ENCODE measurements at places on chromosomes 2 and 18.

DNA sequence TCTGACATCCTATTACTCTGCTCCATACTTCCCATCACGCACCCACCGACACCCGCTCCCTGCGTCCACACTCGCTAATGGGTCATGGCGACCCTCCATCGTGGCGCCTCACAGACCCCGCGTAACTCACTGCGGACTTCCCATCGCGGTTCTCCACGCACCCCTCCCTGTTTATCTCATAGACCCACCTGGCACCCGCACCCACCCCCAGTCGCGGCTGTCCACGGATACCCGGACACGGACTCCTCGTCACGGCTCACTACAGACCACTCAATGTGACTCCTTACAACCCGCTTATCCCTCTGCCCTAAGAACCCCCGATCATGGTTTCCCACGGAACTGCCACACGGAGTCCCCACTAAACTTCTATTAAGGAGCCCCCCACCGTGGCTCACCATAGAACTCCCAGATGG, 458 bp downstream of the CXXC1 start:
- no peak for DNase-seq

DNA sequence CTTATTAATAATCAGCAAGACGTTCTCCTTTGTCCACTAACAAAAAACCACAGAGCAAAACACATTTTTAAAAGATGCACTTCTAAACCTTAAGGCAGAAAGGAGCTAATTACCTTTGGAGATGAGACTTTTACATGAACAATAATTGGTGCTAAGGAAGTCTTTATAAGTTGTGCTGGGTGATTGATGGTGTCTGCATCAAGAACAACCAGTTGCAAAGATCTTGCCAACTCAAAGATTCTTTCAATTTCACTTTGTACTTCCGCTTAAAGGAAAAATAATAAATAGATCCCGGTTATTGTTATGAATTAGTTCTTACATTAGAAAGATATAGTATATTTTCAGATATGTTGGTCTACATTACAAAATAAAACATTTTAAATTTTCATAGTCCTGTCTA, 26.9 kb upstream of the ARL5A start:
- DNase-seq: no peak

- no peak for DNase-seq
Measured at GRCh38 chr2:19955544-19956422, 34.1 kb downstream of the WDR35 start.

DNA sequence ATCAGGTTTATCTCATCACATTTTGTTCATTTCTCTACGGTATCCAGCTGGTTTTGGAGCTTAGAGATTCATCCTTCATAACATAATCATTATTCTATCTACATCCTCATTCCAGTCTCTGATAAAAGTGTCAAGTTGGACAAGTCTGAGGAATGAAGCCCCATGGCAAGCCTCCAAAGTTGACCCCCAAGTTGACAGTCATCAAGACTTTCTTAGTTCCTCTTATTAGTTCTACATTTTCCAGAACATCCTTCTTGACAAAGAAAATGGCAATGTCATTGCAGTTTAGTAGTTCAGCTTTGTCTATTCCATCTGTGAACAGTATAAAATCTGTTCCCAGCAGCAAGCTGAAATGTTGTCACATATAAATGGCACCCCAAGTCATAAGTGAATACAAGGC, 4.5 kb upstream of the TMSB10 start:
- peak; percentile 57 for DNase-seq

GRCh38 chr2:239251971-239252370, 148.8 kb downstream of the HDAC4 start:
- no peak for DNase-seq

GRCh38 chr18:25535495-25535894, 183.5 kb upstream of the ZNF521 start:
- no peak for DNase-seq

DNA sequence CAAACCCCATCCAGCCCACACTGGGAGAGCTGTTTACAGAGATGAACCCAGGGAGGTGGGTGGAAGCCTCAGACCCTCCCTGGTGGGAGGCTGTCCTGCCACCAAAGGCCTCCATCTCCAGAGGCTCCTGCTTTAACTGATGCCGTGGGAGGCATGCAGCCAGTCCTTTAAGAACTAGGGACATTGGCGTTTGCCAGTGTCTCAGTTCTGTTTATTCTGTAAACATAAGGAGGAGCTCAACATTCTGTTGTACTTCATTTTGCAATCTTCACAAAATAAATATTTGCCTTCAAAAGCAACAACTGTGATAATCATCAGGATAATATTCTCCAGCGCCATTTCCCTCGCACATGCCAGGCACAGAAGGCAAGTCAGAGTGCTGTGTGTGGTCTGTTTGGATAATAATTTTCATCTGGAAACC, 6.8 kb downstream of the EDAR start:
- no peak for DNase-seq

GRCh38 chr18:48711651-48712486, 173.0 kb downstream of the CTIF start:
- DNase-seq: peak; percentile 74

DNA sequence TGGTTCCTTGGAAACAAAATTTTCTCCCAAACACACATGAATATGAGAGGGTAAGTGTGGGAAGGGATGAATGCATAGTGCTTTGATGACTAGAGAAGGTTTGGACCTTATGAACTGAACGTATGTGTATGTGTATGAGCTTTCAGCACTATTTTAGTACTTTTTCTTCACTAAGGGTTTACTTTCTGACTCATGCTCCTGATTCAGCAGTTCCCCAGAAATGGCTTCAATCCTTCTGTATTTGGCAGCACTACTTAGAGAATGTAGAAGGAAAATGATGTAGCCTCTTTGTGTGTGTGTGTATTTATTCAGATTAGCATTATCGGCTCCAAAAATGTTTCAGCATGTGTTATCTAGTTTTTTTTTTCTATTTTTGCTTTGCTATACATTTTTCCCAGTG, 22.2 kb downstream of the KCNJ3 start:
- no peak for DNase-seq

DNA sequence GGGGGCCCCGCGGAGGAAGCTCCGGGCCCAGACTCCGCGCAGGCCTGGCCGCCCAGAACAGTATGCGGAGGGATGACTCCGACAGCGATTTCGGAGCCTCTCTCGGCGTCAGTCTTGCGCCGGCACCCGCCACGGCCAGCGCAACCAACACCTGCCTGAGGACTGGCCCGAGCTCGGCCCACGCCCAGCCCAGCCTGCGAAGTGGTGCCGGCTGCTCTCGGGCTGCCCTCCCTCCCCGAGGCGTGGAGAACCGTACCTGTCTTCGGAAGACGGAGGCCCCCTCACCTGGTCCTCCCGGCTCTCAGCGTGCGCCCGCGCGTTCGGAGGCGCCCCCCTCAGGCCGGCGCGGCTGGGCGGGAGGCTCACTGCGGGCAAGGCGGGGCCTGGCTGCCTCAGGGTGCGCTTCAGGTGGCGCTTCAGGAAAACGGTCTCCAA, at the start of gene M1AP:
Gene M1AP (minus strand): TSS at position 322 of the 435 bp plus-strand sequence. CDS start 8,055 bp downstream, outside the sequence.
- no peak for DNase-seq

DNA sequence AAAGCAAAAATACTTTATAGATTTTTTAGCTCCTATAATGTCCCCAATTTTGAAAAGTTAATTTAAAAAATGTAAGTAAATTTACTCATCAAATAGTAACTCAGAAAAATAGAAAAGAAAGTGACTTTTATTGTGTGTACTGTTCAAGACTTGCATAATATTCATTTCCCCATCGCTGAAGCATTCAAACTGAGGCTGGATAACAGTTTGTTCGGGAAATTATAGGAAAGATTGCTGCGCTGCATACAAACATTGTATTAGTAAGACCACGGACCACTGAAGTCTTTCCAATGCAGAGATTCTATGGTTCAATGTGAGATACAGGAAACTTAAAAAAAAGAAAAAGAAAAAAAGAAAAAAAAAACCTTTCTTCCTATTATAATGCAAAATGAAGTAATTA, 10.4 kb downstream of the STK17B start:
- no peak for DNase-seq

DNA sequence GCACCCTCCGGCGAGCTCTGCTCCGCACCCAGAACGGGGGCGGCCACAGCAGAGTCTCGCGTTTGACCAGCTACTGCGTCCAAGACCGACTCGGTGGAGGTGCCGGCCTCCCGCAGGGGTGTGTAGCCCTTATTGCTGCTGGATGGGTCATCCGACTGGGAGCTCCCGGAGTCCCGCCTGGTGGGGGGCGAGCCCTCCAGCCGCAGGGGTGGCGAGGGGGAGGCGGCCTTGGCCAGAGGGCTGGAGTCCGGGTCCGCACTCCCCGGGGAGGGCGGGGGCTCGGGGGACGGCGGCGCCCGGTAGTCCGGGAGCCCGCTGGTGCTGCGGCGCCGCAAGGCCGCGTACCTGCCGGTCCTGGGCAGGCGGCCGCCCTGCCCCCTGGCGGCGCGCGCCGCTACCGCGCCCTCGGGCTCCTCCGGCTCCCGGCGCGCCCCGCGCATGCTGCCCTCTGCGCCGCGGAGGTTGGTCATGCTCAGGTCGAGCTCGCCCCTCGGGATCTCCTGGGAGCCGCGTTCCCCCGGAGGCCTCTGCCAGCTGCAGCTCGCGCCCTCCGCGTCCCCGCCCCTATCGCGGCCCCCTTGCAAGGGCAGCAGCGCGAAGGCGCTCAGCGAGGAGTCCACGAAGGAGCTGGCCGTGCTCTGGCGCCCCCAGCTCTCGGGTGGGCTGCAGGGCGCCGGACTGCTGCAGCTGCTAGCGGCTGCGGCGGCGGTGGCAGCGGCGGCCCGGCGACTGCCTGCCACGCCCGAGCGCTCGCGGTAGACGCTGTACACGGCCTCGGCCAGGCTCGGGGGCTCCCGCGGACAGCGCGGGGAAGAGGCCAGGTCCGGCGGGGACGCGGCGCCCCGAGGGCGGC, 4.8 kb downstream of the TMEM200C start:
- no peak for DNase-seq

DNA sequence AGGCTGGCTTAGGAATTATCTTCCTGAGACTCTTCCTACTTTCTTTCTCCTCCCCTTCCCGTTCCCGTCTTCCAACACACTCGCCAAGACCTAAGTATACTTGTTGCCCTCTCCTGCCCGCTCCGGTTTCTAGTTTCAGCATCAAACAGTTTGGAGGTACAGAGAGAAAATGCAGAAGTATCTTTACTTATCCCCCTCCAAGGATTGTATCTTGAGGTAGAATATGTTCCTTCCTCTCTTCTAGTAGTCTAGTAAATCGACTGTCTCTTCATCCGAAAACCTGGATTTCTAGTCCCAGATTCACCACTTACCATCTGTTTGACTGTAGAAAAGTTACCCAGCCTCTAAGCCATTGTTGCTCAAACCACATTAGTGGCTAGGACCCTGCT, 755 bp downstream of the EIF4E2 start:
- no peak for DNase-seq

DNA sequence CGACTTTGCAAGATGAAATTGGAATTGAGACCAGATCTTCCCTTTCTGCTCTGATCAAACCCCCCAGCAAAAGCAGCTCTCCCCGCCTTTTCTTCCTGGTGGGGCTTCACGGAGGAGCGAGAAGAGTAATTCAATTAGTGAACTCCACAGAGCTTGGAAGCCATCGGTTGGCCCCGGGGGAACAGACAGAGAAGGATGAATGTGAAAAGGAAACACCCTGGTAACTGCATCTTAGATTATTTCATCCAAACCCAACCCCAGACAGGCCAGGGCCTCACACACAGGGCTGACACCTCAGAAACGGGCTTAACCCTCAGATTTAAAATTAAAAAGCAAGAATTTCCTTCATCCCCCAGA, 18.3 kb downstream of the SMAD7 start:
- no peak for DNase-seq

GRCh38 chr18:35754464-35754863, 172.9 kb downstream of the GALNT1 start:
- DNase-seq: no peak

DNA sequence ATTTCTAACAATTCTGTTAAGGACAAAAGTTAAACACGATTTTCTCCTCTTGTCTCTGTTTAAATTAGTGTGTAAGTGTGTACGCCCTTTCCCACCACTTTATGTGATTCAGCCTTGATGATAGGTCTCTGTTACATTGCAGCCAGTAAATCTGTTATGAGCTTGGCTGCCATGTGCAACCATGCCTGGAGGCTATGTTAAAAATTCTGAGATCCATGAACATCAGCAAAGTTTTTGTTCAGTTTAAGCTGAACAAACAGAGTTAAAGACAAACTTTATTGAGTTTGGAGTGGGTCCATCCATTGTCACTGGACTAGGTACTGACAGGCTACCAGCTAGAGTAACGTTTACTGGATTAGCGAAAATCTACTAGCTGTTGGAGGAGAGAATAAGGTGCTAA, 110.4 kb downstream of the NCKAP5 start:
- DNase-seq: no peak

GRCh38 chr2:238081150-238081549, 19.0 kb upstream of the ESPNL start:
- DNase-seq: peak; percentile 11

DNA sequence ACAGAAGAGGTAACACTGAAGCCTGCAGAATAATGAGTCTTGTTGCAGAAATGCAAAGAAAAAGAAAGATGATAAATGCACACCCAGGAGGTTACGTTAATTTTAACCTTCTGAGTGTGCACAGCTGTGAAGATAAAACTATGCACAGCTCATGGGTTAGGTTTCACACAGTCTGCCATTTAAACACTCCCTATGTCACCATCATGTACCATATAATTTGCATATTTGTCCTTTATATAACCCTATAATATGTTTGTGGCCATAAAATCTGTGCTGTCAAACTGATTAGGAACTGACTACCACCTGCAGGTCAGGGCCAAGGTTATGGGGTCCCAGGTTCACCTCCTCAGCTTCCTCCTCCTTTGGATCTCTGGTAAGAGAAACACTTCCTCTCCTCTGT, 205.5 kb downstream of the RPIA start:
- no peak for DNase-seq

GRCh38 chr2:16322308-16323125, 343.1 kb downstream of the CYRIA start:
- no peak for DNase-seq

GRCh38 chr2:221517696-221518151, 54.4 kb downstream of the EPHA4 start:
- DNase-seq: peak; percentile 71

- DNase-seq: no peak
Measured at GRCh38 chr2:9004338-9005204, 1.1 kb upstream of the MBOAT2 start.

DNA sequence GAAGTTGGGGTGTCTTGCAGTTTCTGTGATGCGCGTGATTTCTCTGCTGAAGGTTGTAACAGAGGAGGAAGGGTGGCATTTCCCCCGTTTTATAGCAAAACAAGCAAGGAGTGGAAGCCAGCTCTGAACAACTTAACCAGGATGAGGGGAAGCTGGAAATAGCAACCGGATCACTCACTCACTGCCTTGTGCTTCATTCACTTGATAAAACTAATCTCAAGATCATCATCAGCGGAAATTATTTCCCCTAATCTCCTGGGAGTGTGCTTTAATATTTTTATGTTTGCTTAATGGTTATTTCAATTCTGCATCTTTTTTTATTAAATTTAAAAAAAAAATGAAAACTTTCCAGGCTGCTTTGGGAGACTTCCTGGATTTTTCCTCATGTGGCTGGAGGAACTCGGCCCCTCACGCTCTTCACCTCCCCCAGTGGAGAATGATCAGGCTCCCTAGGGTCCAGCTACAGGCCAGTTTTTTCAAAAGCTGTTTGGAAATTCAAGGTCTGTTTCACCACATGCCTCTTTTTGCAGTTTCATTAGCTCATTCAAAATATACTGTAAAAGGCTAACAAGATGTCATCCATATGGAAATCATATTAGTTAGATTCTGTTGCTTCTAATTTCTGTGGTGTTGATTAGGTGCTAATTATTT, 31.7 kb downstream of the CABLES1 start:
- no peak for DNase-seq
